ENCODE measurements at places on chromosomes 2 and 18.

DNA sequence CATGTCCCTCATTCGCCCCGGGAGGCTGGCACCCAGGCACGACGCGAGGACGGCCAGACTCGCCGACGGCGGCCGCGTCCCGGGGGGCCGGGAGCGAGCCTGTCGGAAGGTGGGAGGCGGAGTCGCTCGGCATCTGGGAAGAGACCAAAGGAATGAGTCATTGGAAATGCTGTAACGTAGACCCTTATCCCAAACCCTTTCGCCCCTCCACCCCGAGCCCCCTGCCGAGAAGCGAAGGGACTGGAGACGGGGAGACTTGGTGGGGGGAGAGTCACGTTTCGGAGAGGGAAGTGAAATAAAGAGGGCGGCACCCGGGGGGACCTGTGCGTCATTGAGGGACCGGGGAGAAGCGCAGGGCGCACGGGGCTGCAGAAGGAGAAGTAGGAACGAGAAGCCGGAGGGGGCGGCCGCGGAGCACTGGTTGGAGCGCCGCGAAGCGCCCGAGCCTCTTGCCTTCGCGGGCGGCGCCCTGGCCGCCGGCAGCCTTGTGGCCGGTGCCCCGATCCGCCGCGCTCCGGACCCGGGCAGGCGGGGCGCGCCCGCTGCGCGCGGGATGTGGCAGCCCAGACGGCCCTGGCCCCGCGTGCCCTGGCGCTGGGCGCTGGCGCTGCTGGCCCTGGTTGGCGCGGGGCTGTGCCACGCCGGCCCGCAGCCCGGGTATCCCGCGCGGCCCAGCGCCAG lies at the start of gene EMILIN2:
EMILIN2 (plus strand) TSS at position 371 of the 681 bp plus-strand sequence; CDS start at position 554, 183 bp downstream.
- peak; percentile 87 for DNase-seq

DNA sequence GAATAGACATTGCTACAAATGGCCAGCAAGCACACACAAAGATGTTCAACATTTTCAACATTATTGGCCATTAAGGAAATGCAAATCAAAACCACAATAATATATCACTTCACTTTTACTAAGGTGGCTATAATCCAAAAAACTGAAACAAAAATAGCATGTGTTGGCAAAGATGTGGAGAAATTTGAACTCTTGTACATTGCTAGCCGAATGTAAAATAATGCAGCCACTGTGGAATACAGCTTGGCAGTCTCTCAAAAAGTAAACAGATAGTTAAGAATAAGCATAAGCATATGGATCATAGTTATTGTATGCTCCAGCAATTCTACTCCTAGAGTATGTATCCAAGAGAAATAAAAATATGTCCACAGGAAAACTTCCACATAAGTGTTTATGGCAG lies 192.5 kb downstream of the EN1 start:
- no peak for DNase-seq

DNA sequence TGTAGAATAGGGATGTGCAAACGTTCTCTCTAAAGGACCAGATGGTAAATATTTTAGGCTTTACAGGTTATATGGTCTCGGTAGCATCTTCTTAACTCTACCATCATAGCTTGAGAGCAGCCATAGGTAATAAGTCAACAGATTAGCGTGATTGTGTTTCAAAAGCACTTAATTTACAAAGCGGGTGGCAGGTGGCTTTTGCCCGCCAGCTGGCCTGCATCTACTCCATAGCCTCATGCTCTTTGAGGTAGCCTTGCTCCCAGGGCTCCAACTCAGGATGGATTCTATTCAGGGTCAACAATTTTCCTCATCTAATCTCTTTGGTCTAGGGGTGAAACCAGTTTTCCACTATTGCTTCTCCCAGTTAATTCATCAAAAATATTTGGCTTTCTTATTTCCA lies 5.0 kb upstream of the ATP9B start:
- DNase-seq: no peak

DNA sequence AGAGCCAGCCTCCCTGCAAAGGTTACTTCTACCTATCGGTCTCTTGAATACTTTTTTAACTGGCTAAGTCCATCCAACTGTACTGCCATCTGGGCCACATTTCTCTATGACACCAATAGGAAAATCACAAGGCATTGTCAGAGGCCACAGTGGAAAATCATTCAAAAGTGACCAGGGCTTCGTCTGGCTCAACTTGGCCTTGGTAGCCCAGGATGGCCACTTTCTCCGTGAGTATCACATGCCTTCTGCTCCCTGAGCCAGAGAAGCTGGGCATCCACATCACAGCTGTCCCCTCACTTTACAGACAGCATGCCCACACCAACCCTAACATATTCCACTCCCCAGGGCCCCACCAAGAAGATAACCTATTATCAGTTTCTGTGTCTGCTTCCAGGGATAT lies 5.8 kb downstream of the CIB4 start:
- DNase-seq: no peak
